Hematopoietic multipotent progenitor cell treated with erythropoietin and hydrocortisone succinate and interleukin-3 and kit ligand, for 15 days (in vitro differentiated cells): ENCODE measurements at places on chromosomes 5 and 9.

GRCh38 chr5:150656191-150657132, 4.6 kb upstream of the MYOZ3 start:
- peak; percentile 9 for DNase-seq

- DNase-seq = no peak
These were observed 77.0 kb downstream of the ANKRD55 start for GRCh38 chr5:56155992-56156584.

DNA sequence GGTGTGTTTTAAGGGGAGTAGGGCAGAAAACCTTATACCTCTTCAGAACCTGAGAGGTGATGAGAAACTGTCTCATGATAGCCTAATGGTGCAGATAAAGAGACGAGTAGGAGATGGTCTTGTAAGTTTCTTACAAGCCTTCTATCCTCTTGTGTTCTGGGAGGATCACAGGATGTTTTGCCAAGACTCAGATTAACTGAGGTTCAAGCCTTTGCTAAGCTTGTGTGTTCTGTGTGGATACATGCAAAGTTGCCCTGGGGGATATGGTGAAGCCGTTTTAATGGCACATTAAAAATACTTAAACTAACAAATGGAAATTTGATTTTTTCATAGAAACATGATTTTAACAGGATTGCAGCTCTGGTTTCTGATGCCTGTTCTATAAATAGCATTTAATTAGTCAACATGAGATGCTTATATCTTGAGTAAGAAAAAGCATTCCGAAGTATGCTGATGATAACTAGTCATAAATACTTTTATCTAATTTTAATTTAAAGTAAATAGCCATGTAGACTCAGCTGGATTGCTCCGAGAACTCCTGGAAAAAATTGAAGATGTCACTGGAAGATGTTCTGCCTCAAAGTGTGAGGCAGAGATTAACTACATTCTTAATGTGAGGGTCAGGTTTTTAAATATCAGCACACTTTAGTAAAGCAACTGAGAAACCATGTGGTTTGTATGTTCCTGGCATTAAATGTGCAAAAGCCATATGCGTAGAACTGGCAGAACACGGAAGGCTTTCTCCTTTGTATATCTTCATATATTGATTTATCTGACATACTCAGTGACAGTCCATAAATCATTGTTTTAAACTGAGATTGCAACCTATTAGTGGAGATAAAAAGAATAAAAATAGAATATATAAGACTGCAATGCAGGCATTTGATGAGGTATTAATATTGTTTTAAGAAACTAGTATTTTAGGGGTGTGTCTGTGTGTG, 53.7 kb downstream of the IPO11 start:
- no peak for DNase-seq

DNA sequence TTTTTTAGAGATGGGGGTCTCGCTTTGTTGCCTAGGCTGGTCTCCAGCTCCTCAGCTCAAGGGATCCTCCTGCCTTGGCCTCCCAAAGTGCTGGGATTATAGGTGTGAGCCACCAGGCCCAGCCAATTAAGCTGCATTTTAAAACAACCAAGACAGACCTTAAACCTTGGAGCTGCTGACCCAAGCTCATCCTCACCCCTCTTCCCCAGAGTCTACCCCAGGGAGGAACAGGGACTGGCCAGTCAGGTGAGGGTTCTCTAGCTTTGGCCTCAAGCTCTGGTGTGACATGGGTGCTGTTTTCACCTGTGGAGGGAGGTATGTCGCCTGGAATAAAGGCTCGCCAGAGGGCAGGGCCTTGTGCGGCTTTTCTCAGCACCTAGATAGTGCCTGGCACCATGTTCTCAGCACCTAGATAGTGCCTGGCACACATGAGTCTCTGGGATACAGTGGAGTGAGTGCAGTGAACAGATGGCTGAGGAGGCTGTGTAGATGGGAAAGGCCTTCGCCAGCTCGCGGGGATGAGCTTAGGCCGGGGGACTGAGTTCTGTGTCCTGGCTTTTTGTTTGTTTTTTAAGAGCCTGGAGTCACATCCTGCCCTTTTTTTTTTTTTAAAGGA, 7.4 kb downstream of the CDK9 start:
- no peak for DNase-seq

DNA sequence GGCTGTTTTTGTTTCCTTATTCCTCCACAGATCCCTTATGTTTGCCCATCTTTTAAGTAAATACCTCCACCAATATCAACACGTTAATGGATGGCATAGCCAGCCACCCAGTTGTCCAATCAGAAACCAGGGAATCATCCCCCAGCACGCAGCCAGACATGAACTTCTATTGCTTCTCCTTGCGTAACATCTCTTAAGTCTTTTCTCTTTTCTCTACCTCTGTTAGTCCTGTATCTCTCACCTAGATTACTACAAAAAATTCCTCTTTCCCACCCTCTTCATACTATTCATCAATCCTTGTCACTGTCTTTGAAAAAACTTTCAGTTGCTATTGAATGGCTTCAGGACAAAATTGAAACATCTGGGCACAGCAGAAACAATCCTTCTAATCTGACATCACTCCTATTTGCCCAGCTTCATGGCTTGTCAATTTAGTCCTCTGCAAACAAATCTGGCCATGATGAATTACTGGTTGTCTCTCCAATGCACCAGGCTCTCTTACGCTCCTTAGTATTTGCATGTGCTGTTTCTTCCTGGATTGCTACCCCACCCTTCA, 349.3 kb downstream of the RAB3C start:
- DNase-seq = no peak

- DNase-seq = no peak
These were observed 22.0 kb upstream of the SCGB3A1 start for GRCh38 chr5:180613188-180613813.

DNA sequence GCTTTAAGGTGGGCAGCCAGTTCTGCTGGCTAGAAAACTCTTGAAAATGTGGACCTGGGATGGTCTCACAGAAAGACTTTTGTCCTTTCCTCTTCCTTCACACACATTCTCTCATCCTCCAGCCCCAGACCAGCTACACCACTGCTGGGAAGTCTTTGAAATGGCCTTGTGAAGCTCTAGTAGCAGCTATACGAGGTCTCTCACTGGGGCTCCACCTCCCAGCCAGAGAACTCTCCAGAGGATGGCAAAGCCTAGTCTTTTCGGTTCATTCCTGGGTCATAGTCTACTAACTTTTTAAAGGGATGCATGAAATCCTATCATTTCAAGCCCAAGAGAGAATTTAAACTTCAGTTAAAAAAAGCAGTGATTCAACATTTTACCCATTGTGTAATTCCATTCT, 133.9 kb upstream of the ERCC6L2 start:
- DNase-seq = no peak
